ENCODE measurements at places on chromosomes 16 and 17.

DNA sequence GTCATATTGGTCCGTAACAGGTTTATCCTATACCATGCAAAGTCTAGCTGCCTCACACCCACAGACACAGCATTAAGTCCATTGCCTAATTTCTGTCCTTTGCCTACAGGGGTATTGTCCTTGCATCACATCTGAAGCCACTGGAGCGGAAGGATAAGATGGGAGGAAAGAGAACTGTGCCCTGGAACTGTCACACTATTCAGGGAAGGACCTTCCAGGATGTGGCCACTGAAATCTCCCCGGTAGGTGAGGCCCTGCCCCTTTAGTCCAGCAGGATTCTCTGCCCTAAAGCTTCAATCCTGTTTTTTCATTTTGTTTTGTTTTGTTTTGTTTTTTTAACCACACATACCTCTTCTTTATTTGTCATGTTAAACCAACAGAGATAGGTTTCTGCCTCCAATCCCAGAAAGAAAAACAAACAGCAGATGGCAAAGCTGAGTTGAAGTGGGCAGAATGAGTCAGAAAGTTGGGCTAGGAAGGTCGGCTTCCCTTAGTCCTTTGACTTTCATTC, 2.2 kb upstream of the EFTUD2 start:
- no peak for DNase-seq

DNA sequence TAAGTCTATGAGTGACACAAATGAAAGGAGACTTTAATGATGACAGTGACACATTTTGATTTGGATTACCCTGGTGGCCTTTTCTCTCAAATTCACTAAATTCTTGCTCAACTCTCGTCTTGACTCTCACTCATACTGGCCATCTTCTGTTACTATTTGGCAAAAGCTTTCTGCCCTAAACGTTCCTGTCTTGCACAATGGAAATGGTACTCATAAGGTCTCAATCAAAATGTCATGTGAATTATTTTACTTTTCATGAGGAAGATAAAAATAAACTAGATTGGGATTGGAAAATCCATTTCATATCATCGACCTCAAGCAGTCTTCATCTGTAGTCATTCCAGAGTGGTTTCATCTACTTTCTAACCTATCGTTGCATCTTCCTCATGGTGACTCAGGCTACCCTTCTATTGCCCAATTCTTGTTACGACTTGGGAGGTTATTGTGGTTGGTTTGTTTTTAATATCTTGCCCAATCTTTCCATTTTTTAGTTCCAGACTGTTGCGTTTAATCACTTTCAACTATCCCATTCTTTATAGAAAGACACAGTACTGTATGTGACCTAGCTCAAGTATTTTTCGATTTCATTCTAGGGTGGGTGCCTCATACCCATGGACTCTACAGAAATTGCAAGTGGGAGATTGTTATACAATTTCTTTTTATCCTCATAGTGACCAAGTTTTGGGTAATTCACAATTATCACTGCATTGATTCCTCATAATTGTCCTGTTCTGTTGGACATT, 317.2 kb upstream of the KCNJ16 start:
- no peak for DNase-seq

GRCh38 chr17:35185849-35186248, 8.3 kb downstream of the SLC35G3 start:
- no peak for DNase-seq

DNA sequence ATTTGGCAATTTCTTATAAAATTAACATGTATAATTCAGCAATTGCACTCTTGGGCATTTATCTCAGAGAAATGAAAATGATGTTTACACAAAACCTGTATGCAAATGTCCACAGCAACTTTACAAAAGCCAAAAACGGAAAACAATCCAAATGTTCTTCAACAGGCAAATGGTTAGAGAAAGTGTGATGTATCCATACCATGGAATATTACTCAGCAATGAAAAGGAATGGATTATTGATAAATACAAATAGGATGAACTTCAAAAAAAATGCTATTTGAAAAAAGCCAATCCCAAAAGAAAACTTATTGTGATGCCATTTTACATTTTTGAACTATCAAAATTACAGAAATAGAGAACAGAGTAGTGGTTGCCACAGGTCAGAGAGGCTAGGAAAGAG, 37.2 kb upstream of the ABCA10 start:
- no peak for DNase-seq

- no peak for DNase-seq
These were observed 59.4 kb downstream of the EMP2 start for GRCh38 chr16:10520869-10521578.

DNA sequence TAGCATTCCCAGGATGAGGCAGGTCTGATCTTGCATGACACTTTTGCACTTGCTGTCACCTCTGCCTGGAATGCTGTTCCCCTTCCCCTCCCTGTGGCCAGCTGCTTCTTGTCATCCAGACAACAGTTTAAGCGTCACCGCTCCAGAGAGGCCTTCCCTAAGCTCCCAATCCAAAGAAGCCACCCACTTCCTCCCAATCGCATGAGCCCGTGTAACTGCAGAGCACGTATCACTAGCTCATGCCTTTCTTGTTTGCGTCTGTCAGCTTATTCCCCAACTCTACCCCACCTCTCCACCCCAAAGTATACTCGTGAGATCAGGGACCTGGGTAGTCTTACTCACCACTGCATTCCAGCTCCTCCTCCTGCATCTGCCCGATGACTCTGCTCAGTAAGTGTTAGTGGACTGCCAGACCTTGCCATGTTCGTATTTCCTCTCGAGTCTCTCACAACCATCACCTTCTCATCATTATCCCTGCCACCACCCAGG, 92.8 kb downstream of the GAS7 start:
- no peak for DNase-seq

Data from K562 (cell line).